CD4-positive, alpha-beta memory T cell (primary cell): ENCODE measurements at places on chromosomes 7 and 10.

GRCh38 chr10:44995914-44996669 lies 4.6 kb upstream of the ZNF22 start:
- DNase-seq = no peak

DNA sequence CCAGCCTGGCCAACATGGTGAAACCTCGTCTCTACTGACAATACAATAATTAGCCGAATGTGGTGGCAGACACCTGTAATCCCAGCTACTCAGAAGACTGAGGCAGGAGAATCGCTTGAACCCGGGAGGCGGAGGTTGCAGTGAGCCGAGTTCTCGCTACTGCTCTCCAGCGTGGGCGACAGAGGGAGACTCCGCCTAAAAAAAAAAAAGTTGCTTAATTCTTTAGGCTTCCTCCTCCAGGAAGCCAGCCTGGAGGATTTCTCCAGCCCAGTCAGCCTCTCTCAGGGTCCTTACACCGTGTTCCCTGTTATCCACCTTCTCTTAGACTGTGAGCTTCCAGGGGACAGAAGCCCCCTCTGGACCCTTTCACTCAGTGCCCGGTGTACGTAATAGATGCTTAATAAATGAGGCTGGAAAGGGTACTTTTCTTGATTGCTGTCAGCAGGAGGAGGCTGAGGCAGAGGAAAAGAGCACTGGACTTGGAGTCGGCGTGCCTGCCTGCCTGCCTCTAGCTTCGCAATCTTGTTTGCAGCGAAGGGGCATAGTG lies 16.4 kb upstream of the NODAL start:
- no peak for DNase-seq

- DNase-seq = no peak
Measured at GRCh38 chr7:38190011-38190410, 12.0 kb downstream of the STARD3NL start.

GRCh38 chr7:140714331-140715040 lies 18.0 kb downstream of the NDUFB2 start:
- no peak for DNase-seq

DNA sequence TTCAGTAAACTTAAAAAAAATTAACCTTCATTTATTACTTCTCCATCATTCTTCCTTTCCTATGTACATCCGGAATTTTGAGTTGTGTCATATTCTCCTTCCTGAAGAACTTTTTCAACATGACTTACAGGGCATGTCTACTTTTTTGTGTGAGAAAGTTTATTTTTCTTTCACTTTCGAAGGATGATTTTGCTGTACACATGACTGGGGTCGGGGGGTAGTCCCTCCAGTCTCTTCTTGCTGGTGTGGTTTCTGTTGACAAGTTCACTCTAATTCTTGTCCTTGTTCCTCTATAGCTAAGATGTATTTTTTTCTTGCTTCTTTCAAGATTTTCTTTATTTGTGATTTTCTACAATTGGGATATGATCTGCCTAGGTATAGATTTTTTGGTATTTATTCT lies 55.8 kb downstream of the INPP5A start:
- no peak for DNase-seq

DNA sequence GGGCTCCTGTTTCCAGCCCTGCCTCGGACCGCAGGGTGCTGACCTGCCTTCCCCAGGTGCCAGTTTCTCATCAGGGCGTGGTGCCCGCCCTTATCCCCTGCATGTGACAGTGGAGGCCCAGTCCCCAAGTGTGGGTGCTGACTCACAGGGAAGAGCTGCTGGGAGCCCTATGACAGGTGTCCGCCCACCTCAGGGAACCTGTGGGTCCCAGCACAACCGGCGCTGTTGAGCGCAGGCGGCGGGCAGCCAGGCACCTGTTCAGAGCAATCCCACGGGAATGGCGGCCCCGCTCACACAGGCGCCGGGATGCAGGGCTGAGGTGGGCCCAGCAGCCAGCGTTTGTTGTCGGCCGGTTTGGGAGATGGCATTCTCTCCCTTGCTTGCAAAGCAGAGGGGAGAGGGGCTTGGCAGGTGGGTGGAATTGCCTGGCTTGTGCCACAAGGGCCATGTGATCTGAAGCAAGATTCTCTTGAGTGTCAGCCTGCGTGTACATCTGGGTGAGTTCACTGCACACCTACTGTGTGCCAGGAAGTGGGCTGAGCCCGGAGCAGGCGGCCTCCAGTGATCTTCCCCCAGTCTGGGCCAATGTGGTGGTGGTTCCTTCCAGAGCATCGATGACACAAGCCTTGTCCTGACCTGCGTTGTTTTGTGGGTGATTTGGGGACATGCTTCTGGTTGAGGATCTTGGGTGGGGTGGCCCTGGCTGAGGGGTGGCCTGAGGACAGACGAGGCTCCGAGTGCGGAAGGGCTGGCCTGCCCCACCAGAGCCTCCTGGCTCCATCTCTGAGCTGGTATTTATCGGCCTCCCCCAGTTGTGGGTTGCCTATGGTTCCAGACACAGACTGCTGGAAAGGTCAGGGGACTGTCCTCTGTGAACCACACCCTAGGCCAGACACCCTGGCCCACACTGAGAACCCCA lies 2.4 kb downstream of the PWWP2B start:
- DNase-seq = no peak

DNA sequence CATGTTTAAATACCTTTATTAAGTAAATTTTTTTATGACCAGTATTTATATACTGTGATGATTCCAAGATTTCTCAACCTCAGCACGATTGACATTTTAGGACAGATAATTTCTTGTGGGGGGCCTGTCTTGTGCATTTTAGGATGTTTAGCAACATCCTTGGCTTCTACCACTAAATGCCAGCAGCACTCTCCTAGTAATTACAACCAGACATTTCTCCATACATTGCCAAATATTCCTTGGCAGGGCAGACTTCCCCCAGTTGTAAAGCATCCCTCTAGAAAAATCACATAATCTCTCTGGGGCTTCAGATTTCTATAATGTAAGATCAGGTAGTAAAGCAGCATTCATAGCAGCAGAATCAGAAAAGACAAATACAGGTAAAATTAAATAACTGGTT lies 7.8 kb upstream of the LIPM start:
- no peak for DNase-seq

- no peak for DNase-seq
Measured at GRCh38 chr7:79619216-79619615, 165.7 kb upstream of the MAGI2 start.

DNA sequence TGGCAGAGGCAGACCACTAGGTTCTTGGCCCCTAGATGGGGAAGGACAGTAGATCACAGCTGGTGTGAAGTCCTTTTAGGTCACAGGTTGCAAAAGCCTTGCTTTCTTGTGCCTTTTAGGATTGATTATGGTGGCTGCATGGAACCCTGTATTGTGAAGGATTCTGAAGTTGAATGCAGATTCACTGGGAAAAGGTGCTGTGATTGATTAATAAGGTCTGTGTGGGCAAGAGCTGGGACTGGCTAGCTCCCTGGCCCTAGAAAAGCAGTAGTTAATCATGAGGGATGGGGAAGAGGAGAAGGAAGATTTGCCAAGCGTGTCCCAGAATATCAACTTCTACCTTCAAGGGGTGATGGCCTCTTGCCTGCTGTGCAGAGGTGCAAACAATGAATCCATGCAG lies 105.5 kb downstream of the CDH23 start:
- no peak for DNase-seq

DNA sequence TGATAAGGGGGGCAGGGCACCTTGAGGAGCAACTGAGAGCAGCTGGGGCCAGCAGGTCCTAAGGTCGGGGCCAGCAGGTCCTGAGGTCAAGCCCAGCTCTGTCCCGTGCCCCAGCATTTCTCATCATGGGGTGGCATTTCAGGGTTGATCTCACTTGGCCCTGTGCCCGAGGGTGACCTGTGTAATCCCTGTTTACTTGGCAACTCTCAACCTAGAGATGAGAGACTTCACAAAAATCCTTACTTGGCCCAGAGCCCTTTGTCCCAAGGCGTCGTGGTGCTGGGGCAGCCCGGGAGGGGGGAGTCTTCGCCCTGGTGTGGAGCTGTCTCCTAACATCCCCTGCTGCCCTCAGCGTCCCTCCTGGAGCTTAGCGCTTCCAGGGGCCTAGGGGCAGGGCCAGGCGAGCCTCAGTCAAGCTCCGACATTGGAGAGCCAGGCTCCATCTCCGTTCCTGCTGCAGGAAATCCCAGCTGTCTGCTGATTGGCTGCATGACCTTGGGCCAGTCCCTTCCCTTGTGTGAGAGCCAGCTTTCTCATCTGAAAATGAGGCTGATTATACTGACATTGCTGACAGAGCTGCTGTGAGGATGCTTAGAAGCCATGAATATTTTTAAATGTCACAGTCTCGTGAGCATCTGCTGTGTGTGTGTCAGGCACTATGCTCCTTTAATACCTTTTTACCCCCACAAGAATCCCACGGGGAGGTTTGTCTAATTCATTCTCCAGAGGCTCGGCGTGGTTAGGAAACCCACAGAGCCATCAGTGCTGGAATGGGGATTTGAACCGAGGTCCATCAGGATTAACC lies 94.3 kb downstream of the ZMIZ1 start:
- DNase-seq = no peak

DNA sequence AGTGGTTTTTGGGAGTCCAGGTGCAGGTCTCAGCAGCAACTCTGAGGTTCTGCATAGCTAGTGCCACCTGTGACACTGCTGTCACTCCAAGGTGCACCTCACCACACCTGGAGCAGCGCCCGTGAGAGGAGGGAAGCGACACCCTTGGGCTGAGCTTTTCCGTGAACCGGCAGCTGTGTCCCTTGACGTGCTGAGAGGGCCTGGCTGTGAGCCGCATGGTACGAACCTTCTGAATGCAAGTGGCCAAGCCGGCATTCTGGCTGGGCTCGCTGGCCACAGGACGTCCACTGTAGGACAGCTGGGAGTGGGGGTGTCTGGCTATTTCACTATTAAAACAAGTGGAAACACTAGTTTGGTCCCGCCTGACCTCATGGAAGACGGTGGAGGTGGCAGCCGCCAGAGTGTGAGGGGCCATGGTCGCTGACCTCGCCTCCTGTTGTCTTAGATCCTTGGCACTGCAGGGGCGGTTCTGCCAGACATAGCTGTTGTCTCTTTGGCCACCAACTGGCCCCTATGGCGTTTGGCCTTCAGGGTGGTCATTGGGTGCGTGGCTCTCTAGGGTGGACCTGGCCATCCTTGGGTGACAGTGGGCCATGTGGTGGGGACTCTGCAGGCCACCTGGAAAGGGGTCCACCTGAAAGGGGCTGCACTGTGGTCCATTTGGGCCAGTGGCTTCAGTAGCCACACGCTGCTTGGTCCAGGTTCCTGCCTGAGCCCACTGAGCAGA lies 12.9 kb downstream of the INPP5A start:
- no peak for DNase-seq

GRCh38 chr7:6367701-6368211 lies 80.0 kb downstream of the DAGLB start:
- no peak for DNase-seq

GRCh38 chr7:91285696-91286355 lies 21.6 kb downstream of the FZD1 start:
- DNase-seq = no peak

DNA sequence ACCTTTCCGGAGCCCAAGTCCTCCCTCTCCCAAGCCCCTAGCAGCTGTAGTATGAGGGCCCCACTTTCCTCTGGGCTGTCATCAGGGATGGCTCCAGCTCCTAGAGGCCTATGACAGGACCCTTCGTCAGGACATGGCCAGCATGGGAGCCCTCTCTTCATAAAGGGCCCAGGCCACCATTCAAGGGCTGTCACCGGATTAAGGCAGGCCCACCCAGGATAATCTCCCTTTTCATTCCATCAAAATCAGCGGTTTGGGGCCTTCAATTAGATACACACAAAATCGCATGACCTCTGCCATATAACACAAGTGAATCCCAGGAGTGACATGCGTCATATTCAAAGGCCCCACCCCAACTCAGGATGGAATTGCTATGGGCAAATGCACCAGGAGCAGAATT lies 12.2 kb upstream of the GDF10 start:
- no peak for DNase-seq

DNA sequence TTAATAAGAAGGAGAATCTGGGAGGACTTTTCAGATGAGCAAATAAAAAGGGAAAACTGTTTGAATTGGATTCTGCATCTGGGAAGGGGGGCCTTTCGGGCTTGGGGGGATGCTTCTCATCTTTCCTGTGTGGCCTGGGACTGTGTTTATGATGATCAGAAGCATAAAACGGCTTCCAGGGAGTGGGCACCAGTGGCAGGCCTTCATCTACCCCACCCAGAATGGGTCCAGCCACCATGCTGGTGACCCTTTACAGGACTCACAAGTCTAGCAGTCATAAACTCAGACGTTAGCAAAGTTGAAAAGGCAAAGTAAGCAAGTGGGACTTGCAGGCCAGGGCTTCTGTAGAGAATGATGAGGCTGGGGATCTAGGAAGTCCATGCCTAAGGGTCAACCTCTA lies 198.3 kb upstream of the ZMIZ1 start:
- no peak for DNase-seq

DNA sequence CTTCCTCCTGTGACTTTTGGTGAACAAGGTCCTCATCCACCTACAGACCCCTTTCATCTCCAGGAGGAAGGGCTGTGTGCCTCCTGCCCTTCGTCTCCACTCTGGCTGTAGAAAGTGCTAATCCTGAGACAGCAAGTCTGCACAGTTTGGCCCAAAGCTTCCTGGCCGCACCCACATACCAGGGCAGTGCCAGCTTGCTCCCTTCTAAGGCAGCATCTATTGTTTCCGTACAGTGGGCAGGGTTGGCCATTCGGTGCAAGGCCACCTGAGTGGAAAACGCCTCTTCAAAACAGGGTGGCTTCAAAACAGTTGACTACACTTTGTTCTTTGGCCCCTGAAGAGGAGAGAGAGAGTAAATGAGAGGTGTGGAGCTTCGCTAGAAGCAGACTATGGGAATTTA lies 134.1 kb upstream of the KLF14 start:
- no peak for DNase-seq

DNA sequence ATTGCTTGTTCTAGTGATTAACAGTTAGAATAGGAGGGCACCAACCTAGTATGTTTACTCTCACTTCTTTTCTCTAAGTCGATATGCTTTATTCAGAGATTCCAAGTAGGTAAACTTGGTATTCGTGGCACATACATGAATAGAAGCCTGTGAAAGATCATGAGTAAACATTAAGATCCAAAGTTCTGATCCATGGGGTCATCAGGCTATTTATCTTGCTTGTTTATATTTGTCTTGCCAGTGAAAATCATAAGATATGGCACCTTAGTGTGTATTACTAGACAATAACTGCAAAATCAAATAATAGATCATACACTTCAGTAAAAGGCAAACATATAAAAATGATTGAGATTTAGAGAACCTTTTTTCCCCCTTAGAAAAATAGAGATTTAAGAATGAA lies 56.5 kb upstream of the LHFPL3 start:
- DNase-seq = no peak

- no peak for DNase-seq
Measured at GRCh38 chr10:114632869-114633715, 25.0 kb downstream of the ABLIM1 start.

DNA sequence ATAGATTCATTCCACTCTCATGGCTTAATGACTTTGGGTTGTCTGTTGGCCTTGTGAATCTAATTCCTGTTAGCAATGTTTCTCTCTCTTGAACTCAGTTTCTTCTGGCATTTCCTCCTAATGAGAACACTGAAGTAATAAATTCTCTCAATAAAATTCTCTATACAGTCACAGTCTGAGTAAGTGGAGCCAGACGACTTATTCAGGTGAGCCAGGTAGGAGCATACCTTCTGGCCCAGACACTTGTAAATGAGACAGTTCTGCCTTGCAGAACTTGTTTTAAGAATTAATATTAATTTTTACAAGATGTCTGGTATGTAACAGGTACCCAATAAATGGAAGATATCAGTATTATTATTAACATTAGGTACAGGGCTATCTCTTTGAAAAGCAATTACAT lies 28.6 kb upstream of the AGR2 start:
- no peak for DNase-seq

- DNase-seq = no peak
Measured at GRCh38 chr10:28075424-28075823, 76.5 kb upstream of the ODAD2 start.

GRCh38 chr7:139875821-139876241 lies 46.8 kb downstream of the TBXAS1 start:
- no peak for DNase-seq

GRCh38 chr7:126806614-126807013 lies 446.1 kb downstream of the GRM8 start:
- no peak for DNase-seq
